Neural progenitor cell (in vitro differentiated cells): ENCODE measurements at places on chromosomes 2 and 18. TPM values are rescaled to one million over a fixed set of nuclear protein-coding genes. Genes with fewer than 3 reads are reported as not detected.
A peak's percentile ranks its signal among the peaks of the same experiment; 100 is the strongest.

The ADCYAP1 gene
- 0.03 and 0.04 TPM in 2 replicates for total RNA-seq

The ABHD1 gene
- total RNA-seq = 0.65 and 1.1 TPM in 2 replicates

DNA sequence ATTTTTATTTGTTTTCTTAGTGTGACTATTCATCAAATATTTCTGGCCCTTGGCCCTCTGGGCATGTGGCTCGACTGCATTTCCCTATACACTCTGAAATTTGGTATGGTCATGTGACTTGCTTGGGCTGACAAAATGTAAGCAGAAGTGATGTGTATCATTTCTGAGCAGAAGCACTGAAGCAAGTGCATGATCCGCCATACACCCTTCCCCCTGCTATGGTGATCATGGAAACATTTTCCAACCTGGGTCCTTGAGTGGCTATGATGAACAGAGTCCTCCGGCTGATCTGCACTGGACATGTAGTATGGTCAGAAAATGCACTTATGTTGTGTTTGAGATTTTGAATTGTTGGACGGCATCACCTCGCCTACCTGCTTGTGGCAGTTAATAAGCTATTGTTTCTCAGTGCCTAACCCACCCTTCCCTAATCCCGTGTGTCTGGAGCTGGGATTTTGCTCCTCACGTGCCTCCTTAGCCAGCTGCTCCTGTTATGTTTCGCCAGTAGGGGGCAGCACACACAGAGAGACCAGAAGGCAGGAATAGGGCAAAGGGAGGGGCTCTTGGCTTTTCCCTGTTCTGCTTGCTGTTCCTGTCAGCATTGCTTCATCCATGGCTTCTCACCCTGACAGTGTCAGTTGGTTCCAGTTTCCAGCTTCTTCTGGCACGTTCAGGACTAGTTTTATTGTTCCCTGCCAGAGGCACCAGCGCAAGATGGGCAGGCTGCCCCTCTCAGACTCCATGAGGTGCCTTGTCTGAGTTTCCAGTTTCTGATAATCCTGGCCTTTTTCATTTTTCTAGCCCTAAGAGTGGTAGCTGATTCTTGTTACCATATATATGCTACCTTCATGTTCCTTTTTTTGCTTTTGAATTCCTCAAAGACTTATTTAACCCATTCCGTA, 207.4 kb downstream of the ARL6IP6 start:
- H3K4me3 ChIP-seq = no peak overlapping the region
- no peaks in the 10 kb centered on the region for H3K27me3 ChIP-seq
- H3K36me3 ChIP-seq = no peaks in the 10 kb centered on the region

DNA sequence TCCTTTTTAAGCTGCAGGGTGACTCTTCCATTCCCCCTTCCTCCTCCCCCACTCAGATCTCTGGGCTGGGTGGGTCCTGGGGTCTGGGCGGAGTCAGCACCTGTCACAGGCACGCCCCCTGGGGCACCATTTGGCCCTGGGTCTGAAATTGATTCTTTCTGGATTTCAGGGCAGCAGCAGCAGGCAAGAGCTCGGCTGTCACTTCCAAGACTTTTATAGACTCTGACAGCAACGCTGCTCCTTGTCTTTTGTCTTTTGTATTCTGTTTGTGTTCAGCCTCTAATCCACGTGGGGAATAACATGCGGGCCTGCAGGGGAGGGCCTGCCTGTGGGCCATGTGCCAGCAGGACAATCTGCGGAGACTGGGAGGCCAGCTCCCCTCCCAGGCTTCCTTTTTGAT, 3.9 kb downstream of the BOD1L2 start:
- peak; percentile 82 for DNase-seq
- H3K36me3 ChIP-seq = no peaks in the 10 kb centered on the region
- no peaks in the 10 kb centered on the region for H3K27me3 ChIP-seq
- H3K4me1 ChIP-seq = peaks cover 35% of the 10 kb centered on the region
- H3K4me3 ChIP-seq = peak overlapping the region; percentile 26

GRCh38 chr2:10876963-10877362, 34.8 kb upstream of the KCNF1 start:
- no peak for DNase-seq
- no peaks in the 10 kb centered on the region for H3K36me3 ChIP-seq
- no peak overlapping the region for H3K4me3 ChIP-seq
- no peaks in the 10 kb centered on the region for H3K27me3 ChIP-seq
- no peaks in the 10 kb centered on the region for H3K4me1 ChIP-seq

GRCh38 chr2:98731041-98731893, at the start of gene MGAT4A:
Gene MGAT4A (minus strand): TSS chr2:98731132. CDS start chr2:98726332, 4,800 bp downstream.
- H3K27me3 ChIP-seq = peaks cover 76% of the 10 kb centered on the region
- no peaks in the 10 kb centered on the region for H3K36me3 ChIP-seq
- no peak within 1 kb of the TSS for H3K27ac ChIP-seq
- H3K4me3 ChIP-seq = peak within 1 kb of the TSS; percentile 76
- peak; percentile 88 for DNase-seq

DNA sequence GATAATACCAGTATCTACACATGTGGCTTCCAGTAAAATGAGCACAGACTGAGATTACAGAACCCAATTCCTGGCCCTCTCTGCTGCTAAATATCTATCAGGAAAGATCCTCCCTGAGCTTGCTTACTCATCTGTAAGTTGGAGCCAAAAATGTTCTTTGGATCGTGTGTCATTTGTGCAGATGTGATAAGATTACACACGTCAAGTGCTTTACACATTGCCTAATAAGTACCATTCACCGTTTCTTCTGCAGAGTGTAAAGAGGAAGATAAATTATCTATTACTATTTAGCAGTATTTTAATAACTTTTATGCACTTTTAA, 23.2 kb upstream of the SLC20A1 start:
- H3K27me3 ChIP-seq = no peaks in the 10 kb centered on the region
- no peaks in the 10 kb centered on the region for H3K36me3 ChIP-seq
- no peak overlapping the region for H3K4me3 ChIP-seq
- DNase-seq = no peak
